IMR-90 (cell line): ENCODE measurements at places on chromosomes 11 and 22. TPM values are rescaled to one million over a fixed set of nuclear protein-coding genes. Genes with fewer than 3 reads are reported as not detected.

GRCh38 chr22:27099946-27100722 is 442.7 kb downstream of the MIAT start:
- DNase-seq: no peak

DNA sequence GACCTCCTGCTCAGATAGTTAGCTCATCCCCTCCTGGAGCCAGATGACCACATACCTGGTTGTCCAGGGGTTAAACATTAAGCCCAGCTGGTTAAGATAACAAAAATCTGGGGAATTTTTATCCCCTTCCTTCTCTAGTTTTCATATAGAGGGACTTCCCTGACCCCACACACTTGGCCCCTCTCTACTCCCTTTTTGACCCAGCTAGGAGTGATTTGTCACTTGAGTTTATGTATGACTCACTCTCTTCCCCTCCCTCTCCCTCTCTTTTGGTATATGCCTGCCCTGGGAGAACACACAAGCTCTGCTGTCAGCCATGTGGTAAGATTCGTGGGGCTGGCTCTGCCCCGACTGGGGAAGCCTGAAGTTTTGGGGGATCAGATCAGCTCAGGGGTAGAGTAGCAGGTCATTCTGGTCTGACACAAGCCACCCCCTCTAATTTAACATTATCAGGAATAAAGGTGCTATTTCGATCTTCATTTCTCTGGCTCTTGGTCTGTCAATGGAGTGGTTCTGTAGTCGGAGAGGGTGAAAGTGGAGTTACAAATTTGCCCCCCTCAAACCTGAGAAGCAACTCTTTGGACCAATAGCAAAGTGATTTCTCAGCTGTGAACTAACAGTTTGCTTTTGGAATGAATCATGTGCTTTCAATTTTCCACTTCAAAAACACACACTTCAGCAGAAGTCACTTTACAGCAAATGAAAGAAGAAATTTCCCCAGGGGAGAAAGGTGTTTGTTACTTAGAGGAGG is 415.3 kb upstream of the CADM1 start:
- peak; percentile 79 for DNase-seq

- DNase-seq: no peak
These were observed 88.6 kb upstream of the RCN1 start for GRCh38 chr11:32002311-32002710.

GRCh38 chr11:11081288-11081687 is 223.4 kb upstream of the ZBED5 start:
- no peak for DNase-seq

Gene PI4KA
- 16.8 and 18.6 TPM in 2 replicates for total RNA-seq
